ENCODE measurements at places on chromosomes 16 and 17.

- DNase-seq, result no peak
These were observed 11.0 kb upstream of the ZG16 start for GRCh38 chr16:29767062-29767461.

DNA sequence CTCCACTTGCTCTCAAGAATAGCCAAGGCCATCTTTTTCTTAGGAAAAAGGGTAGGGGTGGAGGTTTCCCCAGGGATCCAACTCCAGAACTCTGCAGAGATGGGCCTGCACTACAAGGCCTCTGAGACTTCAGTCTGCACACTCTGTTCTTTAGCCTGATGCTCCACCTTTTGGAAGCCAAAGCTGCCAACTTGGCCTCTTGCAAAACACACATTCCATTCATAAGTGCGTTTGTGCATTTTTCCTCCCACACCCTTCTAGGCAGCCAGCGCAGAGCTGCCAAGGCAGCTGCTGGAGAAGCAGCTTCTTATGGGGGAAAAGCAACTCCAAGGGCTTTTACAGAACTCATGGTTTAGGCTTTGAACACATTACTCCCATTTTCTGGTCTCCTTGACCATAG lies 45.3 kb downstream of the REXO5 start:
- DNase-seq, result no peak

- DNase-seq, result no peak
These were observed 64.8 kb downstream of the PRKCB start for GRCh38 chr16:23900480-23901177.

GRCh38 chr16:77531752-77532151 lies 96.9 kb upstream of the ADAMTS18 start:
- no peak for DNase-seq

- no peak for DNase-seq
These were observed 15.0 kb downstream of the CENPX start for GRCh38 chr17:82007495-82008257.

DNA sequence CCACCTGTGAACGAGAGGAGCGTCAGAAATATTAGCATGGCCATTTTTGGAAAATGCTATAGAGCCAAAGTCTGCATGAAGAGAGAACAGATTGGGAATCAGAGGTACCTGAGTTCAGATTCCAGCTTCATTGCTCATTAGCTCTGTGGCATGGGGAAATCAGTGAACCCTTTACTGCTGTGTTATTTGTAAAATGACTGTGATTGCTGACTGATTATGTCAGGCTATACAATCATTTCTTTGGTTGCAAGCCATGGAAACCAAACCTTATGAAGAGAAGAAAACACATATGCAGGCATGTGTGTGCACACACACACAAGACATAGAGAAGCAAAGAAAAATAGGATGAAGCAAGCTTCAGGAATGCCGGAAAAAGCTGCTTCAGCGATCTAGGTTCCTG lies 101.4 kb upstream of the HSBP1 start:
- DNase-seq, result no peak

DNA sequence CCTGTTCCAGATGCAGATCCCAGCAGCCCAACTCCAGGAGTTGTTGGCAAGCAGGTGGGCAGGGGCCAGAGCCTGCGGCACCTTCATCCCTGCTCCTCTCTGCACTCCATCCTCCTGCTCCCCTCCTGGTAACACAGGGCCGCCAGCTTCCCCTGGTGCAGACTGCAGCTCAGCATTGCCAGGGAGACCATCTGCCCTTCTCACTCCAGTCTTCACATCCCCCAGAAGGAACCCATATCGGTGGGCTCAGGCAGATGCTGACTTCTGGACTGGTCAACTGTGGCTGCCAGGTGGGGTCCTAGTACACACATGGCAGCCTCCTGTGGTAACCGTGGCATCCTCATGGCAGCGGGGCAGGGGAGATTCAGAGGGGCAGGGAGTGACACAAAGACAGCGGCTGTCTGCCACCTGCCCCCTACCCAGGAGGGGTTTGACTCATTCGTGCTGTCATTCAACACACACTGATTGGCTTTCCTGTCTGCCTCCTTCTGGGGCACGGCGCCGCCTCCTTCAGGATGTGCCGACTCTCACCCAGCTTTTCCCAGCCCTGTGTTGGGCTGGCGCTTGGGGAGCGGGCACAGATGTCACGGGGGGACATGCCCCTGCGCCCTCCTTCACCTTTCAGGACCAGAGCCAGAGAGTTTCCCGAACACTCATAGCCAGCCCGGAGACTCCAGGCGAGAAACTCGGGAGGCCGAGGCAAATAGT lies 120.9 kb downstream of the CMIP start:
- DNase-seq, result no peak

GRCh38 chr16:58114827-58115825 lies 14.1 kb downstream of the CFAP20 start:
- no peak for DNase-seq

DNA sequence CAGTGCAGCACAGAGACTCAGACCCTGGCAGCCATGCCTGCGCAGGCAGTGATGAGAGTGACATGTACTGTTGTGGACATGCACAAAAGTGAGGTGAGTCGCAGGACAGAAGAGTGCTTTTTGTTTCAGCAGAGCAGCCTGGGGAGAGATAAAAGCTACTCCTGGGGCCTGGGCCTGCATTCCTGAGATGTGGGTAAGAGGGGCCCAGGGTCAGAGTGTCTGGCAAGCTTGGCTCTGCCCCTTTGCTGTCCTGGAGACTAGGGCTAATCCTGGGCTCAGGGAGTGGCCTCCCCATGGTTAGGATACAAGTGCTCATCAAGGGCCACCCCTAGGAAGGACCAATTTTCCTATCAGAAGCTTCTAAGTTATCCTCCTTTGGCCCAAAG lies 4.8 kb upstream of the ERBB2 start:
- no peak for DNase-seq

DNA sequence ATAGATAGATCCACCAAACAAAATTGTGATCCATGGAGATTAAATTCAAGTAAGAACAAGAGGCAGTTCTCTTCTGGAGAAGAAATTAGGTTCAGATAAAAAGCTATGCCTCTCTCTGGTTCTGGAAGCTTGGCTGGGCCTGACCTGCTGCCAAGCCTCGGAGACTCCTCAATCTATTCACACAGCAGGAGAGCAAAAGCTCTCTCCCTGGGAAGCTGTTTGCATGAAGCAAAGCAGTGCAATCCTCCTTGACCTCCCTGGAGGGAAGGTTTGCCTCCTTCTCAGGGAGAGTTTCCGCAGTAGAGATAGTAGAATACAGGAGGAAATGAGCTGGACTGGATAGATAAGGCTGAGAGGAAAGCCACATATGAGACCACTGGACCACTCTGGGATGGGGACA lies 78.1 kb upstream of the GNAO1 start:
- no peak for DNase-seq

DNA sequence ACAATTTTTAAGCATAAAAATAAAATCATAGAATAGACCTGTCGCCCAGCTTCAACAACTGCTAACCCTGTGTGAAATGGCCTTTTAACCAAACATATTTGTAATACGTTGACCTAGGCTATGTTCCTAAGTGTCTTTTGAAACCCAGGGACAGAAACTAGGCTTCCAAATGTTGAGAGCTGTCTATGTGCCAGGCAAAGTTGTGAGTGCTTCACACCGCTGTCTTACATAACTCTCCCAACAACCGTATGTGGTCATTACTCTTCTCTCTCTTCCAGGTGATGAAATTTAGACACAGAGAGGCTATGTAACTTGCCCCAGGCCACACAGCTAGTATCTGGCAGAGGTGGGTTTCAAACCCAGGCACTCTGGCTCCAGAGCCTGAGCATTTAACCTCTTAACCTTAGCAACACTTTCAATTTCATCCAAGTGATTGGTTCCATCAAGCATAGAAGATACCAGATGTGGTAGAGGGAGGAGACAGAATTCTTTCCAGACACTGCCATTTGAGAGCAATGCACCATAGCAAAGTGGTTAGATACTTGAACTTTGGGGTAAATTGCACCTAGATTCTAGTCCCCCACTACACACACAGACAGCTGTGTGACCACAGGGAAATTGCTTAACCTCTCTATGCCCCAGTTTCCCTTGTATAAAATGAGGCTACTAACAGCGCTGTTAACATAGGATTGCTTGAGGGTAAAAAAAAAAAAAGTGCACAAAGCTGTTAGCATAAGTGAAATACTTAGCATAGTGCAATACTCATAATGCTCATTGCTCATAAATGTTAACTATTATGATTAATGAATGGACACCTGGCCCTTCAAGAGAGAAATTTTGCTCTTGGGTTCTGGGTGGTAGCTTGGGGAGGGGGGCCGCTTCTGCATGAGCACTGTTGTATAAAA lies 160.6 kb downstream of the IRX3 start:
- no peak for DNase-seq

- no peak for DNase-seq
These were observed 36.8 kb upstream of the ZNF469 start for GRCh38 chr16:88345721-88346560.

GRCh38 chr17:79473876-79474440 lies 136.9 kb downstream of the RBFOX3 start:
- no peak for DNase-seq

GRCh38 chr16:15754821-15755534 lies 101.8 kb downstream of the MYH11 start:
- no peak for DNase-seq

- DNase-seq, result no peak
These were observed 11.5 kb upstream of the ZC3H18 start for GRCh38 chr16:88558457-88559442.

DNA sequence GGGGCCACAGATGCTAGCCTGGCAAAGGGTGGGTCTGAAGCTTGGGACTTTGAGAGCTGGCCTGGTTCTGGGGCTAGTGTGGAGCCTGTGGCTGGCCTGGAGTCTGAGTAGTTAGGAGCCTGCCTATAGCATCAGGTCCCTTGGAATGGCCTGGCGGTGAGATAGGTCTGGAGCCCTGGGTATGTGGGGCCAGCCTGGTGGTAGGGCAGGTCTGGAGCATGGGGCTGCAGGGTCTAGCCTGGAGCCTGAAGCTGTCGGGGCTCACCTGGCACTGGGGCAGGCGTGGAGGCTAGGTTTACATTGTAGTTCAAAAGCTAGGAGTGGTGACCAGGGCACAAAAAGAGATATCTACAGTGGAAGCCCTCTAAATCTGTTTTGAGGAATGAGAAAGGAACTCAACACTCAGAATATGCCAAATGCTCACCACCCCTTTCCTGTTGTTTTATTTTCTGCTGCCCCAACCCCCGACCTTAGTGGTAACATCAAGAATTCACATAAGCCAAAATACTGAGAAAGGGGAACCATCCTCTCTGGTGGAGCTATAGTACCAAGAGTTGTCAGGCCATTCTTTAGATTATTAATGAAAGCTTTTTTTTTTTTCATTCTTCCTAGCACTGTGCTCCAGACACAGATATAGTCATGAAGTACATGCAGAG lies 100.3 kb downstream of the TANC2 start:
- no peak for DNase-seq

DNA sequence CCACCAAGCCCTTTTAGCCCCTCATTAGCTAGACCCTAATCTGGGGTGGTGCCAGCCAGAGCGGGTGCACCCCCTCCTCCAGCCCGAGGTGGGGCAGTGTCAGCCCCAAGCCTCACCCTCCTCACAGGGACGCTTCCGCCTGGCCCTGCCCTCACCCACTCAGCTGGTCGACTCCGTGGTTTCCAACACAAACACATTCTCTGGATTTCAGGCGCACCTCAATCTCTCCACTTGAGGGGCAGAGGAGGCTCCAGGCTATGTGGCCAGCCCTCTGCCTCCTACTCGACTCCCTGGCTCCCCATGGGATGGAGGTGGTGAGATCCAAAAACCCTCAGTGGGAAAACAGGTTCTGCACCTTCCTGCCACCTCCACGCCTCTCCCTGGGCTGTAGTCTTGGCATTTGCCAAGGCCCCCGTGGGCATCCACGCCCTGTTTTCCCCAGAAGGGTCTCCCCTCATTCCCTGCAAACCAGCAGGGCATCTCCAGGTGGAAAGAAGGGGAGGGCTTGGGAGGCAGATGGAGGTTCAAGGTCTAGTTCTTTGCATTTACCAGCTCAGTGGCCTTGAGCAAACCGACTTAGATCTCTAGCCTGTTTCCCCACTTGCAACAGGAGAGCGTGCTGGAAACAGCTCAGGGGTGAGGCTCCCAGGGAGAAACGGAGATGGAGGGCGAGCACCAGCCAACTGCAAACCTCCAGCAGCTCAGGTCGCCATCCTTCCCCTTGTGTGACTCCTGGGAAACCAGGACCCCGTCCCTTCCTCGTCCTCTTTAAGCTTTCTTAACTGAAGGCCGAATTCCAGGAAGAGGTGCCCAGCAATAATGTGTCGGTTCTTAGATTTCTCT lies 1.7 kb downstream of the EMP2 start:
- DNase-seq, result no peak

All from stimulated activated CD4-positive, alpha-beta T cell treated with anti-CD3 and anti-CD28 coated beads, Interleukin-15, amount 100 ng/mL, for 48 hours (primary cell).